Activated T-cell treated with anti-CD3 and anti-CD28 coated beads for 4 hours (primary cell): ENCODE measurements at places on chromosomes 13 and 19.

GRCh38 chr19:3193256-3194105, 7.8 kb downstream of the NCLN start:
- DNase-seq: no peak

- no peak for DNase-seq
Measured at GRCh38 chr13:113897161-113897560, 33.3 kb upstream of the GAS6 start.

GRCh38 chr13:26200811-26201210, 21.3 kb downstream of the RNF6 start:
- DNase-seq: no peak

DNA sequence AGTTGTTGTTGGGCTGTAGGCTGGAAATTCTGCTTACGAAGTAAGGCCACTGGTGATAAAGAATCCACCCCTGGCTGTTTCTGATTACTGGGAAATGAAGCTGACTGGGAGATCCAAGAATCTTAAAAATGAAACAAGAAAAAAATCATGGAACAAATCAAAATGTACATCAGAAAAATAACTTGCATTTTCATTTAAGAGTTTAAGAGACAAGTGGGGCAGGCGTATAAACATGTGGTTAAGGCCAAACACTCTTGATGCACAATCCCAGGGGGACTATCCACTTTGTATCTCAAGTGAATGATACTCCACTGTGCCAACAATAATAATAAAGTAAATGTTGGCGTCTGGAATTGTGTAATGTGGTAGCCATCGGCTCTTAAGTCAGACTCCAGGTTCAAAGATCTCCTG, 24.6 kb downstream of the ZMYM5 start:
- DNase-seq: no peak

GRCh38 chr19:33055718-33056117, 9.0 kb downstream of the RHPN2 start:
- no peak for DNase-seq

- no peak for DNase-seq
Measured at GRCh38 chr13:112639521-112639920, 50.3 kb upstream of the ATP11A start.

DNA sequence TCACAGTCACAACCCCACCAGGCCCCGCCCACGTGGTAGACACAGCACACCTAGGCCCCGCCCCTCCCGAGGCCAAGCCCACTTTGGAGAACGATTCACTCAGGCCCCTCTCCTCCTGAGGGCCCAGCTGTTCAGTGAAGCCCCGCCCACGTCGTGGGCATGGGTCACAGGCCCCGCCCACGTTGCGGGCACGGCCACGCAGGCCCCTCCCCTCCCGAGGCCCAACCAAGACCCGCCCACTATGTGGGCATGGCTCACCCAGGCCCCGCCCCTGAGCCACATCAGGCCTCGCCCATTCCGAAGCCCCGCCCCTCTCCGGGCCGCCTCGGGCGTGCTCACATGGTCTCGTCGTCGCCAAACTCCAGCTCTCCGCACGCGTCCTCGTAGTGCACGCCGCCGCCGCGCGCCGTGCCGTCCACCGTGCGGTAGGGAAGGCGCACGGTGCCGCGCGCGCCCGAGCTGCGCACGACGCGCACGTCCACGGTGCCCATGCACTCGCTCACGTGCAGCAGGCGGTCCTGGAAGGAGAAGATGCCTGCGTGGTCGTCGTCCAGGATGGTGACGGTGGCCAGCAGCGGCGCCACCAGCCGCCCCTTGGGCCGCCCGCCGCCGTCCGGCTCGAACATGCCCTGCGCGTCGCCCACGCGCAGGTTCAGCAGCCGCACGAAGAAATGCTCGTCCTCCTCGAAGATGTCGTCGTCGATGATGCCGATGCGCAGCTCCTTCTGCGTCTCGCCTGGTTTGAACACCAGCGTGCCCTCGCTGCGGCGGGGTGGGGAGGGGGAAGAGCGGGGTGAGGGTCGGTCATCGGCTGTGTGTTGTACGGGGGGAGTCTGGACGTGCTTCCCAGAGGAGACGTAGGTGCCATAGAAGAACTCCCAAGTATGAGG, 24.0 kb downstream of the SLC8A2 start:
- DNase-seq: no peak

GRCh38 chr19:17136617-17137016, 61.0 kb downstream of the MYO9B start:
- DNase-seq: no peak

- DNase-seq: no peak
Measured at GRCh38 chr13:43343645-43344044, 320.3 kb downstream of the DNAJC15 start.

- no peak for DNase-seq
Measured at GRCh38 chr13:95557013-95557412, 4.5 kb downstream of the CLDN10 start.

- DNase-seq: no peak
Measured at GRCh38 chr19:10976131-10976892, 15.5 kb downstream of the SMARCA4 start.

GRCh38 chr13:86579662-86580061, 780.4 kb upstream of the SLITRK6 start:
- no peak for DNase-seq

GRCh38 chr13:103406967-103407366, 340.8 kb upstream of the SLC10A2 start:
- no peak for DNase-seq

GRCh38 chr13:41520660-41521630, 63.6 kb downstream of the RGCC start:
- DNase-seq: no peak

DNA sequence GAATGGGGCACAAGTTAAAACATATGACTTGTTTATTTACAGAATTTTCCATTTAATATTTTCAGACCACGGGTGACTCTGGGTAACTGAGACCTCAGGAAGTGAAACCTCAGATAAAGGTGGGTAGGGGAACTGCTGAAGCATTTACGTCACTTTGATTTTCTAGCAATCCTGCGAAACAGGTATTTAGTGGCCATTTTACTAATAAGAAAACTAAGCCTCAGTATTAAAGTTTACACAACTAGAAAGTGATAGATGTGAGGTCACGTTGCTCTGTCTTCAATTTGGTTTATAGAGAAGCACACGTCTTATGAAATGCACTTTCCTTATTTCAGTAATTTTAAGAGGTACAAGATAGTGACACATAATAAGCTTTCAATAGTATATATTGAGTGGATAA, 402.8 kb downstream of the FGF9 start:
- DNase-seq: no peak

GRCh38 chr13:32150794-32151193, 119.2 kb downstream of the FRY start:
- no peak for DNase-seq

DNA sequence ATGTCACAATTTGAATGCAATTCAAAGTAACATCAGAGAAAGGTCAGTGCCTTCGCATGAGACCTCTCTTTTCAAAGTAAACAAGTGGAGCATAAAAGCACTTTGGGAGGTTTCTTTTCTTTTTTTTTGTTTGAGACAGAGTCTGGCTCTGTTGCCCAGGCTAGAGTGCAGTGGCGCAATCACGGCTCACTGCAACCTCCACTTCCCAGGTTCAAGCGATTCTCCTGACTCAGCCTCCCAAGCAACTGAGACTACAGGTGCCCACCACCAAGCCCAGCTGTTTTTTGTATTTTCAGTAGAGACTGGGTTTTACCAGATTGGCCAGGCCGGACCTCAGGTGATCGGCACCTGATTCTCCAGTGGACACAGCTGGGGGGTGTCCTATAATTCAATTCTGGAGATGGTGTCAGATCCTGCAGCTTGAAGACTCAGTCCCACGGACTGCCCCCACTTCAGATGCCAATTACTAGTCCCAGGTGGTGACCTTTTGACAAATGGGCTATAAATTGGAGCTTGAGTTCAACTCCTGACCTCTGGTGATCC, 57.6 kb downstream of the RGCC start:
- DNase-seq: no peak

DNA sequence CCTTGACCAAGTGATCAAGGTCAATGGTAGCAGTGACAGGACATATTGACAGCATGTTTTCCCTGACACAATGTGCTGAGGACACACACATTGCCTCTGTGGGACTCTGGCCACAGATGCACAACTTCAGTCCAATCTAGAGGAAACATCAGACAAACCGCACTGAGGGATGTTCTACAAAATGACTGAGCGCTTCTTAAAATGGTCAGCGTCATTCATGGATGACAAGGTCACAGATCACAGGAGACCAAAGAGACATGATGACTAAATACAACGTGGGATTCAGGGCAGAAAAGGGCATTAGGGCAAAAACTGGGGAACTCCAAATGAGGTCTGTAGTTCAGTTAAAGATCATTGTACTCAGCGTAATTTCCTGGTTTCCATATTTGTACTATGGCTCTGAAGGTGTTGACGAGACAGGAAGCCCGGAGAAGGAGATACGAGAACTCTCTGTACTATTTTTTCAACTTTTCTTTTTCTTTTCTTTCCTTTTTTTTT, 20.6 kb downstream of the PBX4 start:
- DNase-seq: peak; percentile 38

DNA sequence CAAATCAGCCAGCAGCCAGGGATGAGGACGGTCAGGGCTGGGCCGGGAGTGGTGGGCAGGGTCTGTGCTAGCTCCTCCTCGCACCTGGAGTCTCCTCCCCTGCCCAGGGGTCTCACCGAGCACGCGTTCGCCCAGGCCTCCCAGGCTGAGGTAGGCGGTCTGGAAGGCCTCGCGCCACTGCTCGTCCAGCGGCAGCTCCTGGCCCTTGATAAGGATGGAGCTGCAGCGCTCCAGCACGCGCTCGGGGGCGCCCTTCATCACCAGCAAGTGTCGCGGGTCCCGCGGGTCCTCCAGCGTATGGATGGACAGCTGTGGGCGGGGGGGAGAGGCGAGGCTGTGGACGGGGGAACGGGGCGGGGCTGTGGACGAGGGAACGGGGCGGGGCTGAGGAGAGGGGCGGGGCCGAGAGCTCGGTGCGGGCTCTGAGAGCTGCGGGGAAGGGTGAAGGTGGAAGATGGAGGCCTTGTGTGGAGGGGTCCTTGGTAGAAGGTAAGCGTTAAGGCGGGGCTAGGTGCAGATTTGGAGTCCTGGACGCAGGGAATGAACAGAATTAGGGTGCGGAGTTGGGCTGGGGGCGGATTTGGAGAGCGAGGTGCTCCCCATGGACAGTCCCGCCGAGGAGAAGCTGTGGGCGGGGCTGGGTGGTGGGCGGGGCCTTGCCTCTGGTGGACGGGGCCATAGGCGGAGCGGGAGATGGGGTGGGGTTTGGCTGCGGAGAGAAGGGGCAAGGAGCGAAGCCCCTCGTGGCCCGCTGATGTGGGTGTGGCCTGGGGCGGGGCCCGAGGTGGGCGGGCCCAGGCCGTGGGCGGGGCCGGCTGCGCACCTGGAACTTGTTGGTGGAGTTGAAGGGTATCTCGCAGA, 5.7 kb downstream of the ATP4A start:
- peak; percentile 42 for DNase-seq

DNA sequence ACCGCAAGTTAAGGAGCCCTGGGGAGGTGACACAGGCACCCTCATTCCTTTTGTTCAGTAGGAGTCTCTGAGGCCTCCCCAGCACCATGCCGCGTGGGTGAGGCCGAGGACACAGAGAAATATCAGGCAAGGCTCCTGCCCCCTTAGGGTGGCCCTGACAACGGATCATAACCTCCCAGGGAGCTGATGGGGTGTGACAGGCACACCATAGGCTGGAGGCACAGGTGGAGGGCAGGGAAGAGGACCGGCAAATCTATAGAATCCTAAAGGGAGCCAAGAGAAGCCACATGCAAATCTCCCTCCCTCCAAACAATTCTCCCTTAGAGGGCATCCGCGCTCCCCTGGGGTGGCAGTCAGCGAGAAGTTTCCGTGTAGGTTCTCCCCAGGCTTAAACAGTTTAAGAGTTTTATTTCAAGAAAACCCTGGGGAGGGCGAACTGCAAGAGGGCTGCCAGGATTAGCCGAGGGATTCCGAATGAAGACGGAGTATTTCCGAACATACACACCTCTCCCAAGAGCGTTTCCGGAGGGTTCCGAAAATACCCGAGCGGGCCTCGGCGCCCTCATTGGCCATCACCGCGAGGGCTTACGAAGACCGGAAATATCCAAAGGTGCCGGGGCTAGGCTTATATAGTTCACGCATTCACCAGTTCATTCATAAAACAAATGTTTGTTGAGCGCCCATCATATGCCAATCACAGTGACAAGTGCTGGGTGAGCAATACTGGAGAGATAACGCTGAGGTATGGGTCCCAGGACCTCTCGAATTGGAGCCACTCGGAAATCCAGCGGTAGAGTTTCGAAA, 610 bp upstream of the RPL28 start:
- peak; percentile 92 for DNase-seq

- no peak for DNase-seq
Measured at GRCh38 chr13:75383064-75383715, 98.8 kb downstream of the TBC1D4 start.

GRCh38 chr19:48812094-48812929, 1.5 kb upstream of the BCAT2 start:
- no peak for DNase-seq

GRCh38 chr19:57465680-57466381, 8.9 kb upstream of the VN1R1 start:
- no peak for DNase-seq

DNA sequence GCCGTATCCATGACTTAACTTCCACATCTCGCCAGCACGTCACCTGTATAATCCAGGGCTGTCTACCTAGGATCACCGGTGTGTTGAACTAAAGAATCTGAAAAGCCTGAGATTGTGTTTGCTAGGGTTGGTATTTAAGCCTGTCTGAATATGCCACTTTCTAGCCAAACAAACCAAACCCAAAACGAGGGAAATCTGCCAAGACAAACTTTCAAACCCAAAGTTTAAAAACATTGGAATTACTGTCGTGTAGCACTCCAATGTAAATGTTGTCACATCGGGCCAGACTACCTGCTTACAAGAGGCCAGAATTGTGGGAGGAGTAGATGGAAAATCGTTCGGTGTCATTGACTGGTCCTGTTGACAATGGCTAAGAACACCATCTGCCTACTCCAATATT, 747.8 kb downstream of the EFNB2 start:
- no peak for DNase-seq

- no peak for DNase-seq
Measured at GRCh38 chr13:74986609-74987008, 495.4 kb downstream of the TBC1D4 start.

GRCh38 chr19:29577649-29577963, 28.5 kb upstream of the POP4 start:
- no peak for DNase-seq

DNA sequence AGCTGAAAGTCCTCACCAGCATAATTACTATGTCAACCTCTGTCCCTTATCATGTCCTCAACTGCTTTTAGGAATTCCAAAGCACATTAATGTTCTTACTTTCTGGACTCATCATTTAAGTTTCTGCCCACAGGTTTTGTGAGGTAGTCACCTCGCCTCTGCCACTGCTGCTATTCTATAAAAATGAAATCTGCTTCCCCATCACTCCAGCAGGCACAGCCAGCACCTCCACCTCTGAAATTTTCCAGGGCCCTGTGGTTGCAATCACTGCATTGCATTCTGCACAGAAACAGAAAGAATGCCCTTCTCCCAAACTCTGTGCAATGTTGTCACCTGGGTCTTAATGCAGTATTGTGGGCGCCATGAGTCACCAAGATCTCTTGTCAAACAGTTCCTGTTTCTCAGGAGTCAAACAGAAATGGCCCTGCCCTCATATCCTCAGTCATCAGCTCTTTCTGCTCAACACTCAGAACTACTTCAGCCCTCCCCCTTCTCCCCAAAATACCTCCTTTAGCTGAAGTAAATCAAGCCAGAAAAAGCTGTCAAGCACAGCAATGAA, 529.2 kb upstream of the NBEA start:
- DNase-seq: no peak
